ENCODE measurements at places on chromosomes 12 and 14.

DNA sequence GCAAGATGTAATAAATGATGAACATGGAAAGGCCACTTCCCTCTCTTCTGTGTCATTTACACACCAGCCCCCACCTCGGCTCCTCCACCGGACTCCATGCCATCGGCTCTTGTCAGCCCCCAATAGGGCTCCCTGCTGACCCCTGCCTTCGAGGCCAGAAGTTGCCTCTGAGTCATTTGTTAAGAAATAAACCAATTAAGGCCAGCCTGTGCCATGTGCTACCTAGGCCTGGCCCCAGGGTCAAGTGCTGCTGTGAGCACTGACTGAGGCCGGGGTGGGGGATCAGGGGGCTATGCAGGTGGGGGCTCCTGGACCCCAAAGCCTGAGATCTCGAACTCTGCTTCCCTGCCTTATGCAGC is 53.2 kb downstream of the TESC start:
- DNase-seq, result no peak

- DNase-seq, result no peak
Measured at GRCh38 chr12:2970744-2971143, 11.5 kb downstream of the TEAD4 start.

DNA sequence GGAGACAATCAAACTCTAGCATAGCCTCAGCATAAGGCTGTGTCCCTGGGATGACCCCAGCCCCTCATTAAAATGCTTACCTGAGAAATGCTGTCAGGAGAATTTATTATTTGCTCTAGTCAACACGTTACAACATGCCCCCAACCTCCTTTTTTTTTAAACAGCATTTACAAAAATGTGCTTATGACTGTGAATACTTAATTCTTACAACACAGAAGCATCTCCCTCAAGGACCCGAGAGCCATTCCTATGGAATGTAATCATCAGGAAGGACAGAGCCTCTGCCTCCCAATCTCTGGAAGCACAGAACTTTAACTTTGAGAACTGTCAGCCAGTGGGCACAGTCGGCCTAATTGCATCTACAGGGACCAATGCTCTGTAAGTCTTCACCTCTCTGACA is 136.6 kb upstream of the OVCH1 start:
- no peak for DNase-seq

DNA sequence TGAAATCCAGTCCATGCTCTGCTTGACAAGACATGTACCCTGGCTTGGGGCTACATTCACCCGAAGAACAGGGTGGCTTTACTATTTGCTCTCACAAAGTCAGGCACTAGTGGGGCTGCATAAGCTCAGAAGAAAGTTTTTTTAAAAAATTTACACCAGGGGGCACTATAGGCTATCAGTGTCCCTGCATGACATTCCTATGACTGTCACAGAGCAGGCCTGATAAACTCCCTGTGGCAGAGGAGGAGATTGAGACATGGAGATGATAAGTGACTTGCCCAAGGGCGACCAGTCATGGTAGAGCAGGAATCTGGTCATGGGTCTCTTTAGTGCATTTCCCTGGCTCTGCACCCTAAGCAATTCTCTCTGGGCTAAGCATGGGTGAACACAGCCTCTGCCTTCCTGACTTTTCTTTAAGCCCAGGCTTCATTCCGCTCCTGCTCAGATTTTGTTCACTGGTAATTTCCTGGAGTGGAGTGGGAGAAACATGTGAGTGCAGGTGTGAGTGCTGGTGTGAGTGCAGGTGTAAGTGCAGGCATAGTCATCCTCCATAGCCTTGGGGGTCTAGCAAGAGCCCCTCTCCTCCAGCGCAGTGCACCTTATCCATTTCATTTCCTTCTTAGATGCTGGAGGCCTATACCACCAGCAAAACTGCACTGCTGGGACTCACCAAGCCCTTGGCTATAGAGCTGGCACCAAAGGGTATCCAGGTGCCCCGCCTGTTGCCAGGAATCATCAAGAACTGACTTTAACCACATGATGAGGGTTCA is 91.6 kb downstream of the DHRS2 start:
- DNase-seq, result no peak

DNA sequence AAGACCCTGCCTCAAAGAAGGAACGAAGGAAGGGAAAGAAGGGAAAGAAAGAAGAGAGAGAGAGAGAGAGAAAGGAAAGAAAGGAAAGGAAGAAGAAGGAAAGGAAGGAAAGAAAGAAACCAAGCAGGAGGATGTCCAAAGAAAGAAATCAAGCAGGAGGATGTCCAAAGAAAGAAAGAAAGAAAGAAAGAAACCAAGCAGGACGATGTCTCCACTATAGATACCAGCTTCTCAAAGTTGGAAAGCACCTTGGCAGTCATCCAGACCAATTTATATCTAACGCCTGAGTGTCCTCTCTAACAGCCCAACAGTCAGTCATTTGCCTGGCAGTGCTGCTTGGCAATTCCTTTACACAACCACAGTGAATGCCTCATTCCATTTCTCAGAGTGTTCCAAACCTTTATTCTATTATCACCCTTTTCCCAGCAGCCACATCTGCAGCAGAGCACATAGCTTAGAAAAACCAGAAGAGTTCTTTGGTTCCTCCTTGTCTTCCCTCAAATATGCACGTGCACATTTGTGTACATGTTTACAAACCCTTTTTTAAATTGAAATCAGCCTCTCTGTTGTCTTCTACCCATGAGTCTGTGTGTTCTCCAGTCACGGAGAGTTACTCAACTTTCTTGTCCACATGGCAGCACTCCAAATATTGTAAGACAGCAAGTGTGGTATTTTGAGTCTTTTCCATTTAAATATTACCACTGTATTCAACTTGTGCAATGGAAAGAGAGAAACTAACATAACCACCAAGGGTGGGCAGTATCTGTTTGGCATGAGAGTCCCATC is 138.4 kb downstream of the STXBP6 start:
- no peak for DNase-seq

GRCh38 chr14:91839749-91840148 is 27.6 kb downstream of the TC2N start:
- no peak for DNase-seq

DNA sequence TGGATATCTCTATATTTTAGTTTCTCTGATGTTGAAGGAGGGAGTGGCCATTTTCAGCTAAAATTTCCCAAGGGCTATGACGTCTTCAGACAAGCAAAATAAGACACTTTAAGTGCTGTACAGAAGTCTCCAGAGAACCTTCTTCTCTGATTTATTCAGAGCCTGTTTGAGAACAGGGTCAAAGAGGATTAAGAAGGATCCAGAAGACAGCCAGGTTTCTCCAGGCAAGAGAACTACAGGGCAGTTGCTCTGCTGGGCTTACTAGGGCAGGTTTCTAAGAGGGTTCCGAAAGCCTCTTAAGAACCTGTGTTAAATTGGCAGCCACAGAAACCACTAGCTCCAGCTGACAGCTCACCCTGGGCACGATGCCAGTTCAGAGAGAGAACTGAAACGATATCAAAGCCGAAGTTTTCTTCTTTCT is 1.2 kb downstream of the MGP start:
- DNase-seq, result peak; percentile 69

DNA sequence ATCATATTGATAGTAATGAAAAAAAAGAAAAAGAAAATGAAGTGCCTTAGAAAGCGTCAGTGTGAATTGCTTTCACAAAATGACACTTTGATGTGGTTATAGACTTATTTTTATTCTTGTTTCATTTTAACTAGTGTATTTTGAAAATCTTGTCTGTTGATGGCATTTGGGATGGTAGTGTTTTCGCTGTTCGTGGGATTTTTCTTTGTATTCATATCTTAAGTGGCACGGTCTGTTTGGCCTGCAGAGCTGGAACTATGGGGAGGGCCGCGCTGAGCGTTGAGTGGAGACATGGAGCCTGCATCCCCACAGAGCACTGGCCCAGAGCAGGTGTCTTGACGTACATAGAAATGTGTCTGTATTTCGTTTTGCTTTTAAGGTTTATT is 61.6 kb downstream of the WDR20 start:
- no peak for DNase-seq

DNA sequence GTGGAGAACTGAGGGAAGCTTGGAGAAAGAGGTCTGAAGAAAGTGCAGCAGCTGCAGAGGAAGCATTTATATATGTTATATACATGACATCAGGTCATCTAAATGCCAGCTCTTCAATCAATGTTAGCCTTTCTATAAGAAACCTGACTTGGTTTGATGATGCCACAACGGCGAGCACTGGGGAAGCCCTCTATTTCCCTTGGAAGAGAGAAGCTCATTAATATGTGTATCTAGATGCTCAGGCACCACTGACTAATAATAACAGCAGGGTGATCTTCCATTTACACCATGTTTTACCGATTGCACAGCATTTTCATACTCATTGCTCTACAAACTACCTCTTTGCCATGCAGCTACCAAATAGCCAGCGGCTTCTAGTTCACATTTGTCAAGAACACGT is 811 bp downstream of the ACYP1 start:
- no peak for DNase-seq

- no peak for DNase-seq
Measured at GRCh38 chr12:93102312-93102711, 173.2 kb upstream of the EEA1 start.

DNA sequence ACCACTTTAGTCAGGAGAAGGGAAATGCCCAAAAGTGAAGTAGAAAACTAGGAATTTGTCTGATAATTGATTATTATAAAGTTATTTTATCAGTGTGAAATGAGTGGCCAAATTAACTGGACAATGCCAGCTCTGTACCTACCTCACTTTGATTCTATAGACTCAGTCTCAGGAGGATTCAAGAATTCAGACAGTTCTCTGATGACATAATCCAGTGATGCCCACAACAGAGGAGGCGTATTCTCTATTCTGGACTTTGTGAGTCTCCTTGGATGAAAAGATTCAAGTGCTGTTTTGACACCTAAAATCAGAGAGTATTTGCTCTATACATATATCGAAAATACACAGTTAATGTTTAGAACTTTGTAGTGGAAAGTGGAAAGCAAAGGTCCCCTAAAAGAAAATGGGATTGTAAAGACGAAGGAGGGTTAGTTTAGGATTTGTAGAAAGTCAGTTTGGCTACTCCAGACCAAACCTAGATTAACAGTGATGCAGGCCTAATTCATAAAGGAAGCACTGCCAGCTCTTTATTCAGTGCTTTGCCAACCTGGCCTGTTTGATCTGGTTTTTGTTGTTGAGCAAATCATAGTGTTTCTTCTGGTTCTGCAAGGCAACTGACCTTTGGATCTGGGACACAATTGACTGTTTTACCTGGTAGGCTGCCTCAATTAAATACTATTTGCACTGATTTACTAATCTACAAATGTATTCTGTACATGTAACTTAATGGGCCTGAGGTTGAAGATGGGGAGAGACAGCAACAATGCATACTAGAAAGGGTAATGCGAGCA is 67.4 kb downstream of the DAD1 start:
- DNase-seq, result no peak

DNA sequence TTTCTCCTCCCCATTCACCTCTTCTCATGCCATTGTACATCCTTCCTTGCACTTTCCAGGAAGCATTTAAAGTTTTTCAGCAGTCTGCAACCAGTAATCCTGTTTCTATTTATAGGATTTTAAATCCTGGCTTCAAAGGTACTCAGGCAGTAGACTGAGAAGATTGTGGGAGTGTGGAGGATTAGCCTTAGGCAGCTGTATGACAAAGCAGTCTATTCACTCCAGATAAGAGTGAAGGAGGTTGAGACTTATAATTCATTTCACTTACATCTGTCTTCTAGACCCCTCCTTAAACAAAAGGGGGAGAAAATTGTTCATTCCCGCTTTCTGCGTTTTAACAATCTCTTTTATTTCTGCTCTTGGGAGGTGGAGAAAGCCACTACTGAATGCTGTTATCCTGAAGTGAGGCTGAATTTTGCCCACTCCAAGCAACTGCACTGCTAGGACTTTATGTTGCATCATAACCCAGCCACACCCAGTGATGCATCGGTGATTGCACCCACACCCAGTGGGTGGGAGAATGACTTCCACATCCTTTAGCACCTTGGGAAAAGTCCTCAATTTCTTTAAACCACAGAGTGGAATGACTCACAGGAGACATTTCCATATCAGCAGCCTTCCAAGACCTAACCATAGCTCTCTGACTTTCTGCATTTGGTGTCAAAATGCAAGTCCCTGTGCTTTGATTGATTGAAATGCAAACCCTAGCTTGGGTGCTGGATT is 382.5 kb upstream of the ATP2B1 start:
- no peak for DNase-seq

DNA sequence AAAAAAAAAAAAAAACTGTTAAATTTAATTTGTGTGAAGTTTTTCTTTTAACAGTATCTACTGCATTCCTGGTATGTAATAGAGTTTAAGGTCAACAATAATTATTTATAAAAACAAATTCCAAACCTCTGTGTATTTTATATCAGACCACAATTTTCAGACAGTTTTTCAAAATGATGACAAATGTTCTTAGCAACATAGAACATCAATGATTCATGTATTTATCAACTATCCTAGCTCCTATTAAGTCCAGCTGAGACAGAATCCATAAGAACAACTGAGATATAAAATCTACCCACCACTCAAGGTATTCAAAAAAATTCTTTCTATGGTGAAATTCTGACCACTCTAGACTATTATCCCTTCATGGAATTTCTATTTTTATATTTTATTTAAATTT is 144.5 kb downstream of the EPS8 start:
- DNase-seq, result no peak

GRCh38 chr14:58129208-58129607 is 22.8 kb downstream of the ARMH4 start:
- DNase-seq, result no peak

DNA sequence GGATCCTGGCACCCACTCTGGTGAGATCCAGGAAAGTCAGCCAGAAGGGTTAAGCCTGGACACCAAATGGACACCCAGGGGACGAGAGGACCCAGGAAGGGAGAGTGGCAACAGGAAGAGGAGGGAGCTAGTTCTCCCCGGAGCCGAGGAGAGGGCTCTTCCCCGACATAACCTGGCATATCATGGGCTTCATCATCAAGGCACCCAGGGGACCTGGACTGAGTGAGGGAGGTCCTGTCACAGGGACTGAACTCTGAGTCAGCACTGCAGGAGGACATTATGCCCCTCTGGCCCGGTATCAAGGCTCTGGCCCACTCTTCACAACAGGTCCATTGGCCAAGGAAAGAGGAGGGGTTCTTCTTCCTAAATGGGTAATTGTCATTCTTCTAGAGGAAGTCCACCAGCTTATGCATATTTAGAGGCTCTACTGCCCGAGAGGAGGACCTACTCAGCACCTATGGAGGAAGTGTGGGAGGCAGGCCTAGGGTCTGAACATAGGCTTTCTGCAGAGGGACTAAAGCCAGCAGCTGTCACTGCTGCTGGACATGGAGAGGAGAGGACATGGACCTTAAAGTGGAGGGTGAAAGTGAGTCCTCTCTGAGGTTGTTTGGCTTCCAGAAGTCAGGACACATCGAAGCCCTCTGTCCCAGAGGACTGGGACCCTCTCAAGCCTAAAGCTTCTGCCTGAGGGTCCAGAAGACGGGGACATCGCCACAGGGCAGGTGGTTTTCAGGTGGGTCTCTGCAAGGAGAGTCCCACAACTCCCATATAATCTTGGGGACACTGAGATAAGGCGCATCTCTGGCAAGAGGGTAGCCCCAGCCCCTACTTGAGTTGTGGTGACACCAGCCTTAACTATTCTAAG is 18.6 kb downstream of the ISCA2 start:
- DNase-seq, result no peak

All from activated CD8-positive, alpha-beta memory T cell treated with anti-CD3 and anti-CD28 coated beads for 1 hour (primary cell).